GM19239 (cell line): ENCODE measurements at places on chromosomes 2 and 18.

GRCh38 chr18:36196238-36196995 lies 9.1 kb downstream of the MOCOS start:
- DNase-seq: no peak

DNA sequence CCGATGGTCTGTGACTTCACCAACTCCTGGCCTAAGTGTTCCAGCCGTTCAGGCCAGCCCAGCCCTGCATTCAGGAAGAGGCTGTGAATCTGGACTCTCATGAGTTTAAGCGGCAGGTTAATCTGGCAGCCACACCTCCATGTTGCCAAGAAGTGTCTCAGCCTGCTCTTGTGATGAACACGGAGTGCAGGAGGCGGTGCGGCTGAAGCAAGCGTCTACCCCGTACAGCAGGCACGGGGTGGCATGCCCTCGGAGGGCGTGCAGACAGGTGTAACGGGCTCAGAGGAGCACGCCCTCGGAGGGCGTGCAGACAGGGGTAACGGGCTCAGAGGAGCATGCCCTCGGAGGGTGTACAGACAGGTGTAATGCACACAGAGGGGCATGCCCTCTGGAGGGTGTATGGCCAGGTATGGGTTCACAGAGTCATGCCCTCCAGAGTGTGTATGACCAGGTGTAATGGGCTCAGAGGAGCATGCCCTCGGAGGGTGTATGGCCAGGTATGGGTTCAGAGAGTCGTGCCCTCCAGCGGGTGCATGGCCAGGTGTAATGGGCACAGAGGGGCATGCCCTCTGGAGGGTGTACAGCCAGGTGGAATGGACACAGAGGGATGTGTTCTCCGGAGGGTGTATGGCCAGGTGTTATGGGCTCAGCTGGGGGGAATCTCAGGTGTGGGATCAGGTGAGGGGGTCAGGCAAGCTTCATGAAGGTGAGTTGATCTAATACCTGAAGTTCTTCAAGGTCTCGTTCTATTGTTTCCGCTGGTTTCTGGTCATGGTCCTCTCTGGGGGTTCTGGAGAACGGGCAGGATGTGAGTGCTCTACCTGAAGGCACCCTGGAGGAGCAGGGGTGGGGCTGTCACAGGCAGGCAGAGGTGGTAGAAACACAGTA lies 22.6 kb downstream of the CROCC2 start:
- no peak for DNase-seq

DNA sequence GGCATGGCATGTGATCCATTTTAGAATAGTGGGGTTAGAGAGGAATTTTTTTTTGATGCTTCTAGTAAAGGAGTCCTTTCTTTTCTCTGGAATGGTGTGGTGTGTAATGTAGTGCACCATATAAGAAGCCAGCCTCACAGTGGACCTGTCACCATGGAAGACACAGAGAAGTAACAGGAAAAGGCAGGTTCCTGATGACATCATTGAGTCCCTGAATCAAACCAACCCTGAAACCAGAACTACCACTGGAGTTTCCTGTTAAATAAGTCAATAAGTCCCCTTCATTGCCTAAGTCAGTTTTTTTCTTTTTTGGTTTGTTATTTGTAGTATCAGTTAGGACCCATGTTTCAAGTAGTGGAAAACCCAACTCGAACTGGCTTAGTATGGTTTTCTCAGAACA lies 11.9 kb downstream of the ADCYAP1 start:
- no peak for DNase-seq

GRCh38 chr18:3411854-3412268 lies 38.1 kb upstream of the TGIF1 start:
- no peak for DNase-seq

GRCh38 chr18:70335892-70336726 lies 47.3 kb downstream of the SOCS6 start:
- no peak for DNase-seq

- no peak for DNase-seq
These were observed 42.9 kb downstream of the ZNF385B start for GRCh38 chr2:179818546-179818945.

DNA sequence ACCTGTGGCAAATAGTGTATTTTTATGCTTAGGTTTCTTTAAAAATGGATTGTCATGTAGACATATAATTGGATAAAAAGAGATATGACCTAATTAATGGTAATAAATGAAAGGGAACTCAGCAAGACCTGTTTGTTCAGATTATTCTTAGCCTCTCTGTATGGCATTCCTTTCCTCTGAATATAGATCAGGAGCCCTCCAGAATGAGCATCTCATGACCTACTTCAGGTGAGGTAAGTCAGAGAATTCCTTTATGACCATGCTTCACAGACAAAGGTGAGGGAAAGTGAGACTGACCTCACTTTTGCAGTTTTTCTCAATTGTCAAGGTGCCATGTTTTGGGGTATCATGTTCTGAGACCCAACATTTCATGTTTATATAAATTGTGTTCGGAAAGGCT lies 1744.3 kb upstream of the PIK3C3 start:
- no peak for DNase-seq

DNA sequence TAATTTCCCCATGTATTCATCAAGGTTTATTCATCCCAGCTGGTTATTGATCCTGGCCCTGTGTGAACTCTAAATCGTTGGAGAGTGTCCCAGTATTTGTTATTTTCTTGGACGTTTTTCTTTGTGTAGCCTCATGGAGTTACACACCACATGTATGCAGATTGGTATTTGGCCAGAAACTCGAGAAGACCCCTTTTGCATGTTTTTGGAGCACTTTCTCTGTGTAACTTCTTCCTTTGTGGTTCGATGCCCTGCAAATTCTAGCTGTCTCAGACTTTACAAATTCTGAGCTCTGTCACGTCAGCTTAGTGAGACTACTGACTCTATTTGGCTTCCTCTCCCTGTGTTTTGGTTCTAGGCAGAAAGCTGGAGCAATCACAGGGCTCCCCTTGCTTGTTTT lies 198.7 kb downstream of the MCFD2 start:
- DNase-seq: no peak

- no peak for DNase-seq
These were observed 53.1 kb downstream of the MTCL1 start for GRCh38 chr18:8758466-8758865.

- DNase-seq: no peak
These were observed 297.6 kb downstream of the CDCA7 start for GRCh38 chr2:173652311-173652710.

- no peak for DNase-seq
These were observed 125.5 kb downstream of the MC4R start for GRCh38 chr18:60247103-60247502.

- DNase-seq: no peak
These were observed 50.9 kb upstream of the CD226 start for GRCh38 chr18:69998523-69998987.

DNA sequence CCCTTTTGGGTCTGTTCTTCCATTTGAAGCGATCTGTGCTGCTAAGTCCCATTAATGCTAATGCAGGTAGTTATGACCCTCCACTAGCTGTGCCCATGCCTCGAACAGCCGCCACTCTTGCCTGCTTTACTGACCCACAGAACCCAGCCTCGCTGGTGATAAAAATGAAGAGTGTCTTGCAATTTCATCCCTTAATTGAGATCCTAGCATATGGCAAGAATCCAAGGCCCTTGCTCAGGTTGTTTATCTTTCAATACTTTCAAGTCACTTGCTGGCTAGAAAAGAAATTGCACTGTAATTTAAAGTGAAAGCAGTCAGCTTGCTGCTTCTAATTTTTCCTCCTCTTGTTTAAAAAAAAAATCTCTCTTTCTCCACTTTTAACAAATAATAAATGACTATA lies 73.6 kb downstream of the ZNF521 start:
- no peak for DNase-seq

DNA sequence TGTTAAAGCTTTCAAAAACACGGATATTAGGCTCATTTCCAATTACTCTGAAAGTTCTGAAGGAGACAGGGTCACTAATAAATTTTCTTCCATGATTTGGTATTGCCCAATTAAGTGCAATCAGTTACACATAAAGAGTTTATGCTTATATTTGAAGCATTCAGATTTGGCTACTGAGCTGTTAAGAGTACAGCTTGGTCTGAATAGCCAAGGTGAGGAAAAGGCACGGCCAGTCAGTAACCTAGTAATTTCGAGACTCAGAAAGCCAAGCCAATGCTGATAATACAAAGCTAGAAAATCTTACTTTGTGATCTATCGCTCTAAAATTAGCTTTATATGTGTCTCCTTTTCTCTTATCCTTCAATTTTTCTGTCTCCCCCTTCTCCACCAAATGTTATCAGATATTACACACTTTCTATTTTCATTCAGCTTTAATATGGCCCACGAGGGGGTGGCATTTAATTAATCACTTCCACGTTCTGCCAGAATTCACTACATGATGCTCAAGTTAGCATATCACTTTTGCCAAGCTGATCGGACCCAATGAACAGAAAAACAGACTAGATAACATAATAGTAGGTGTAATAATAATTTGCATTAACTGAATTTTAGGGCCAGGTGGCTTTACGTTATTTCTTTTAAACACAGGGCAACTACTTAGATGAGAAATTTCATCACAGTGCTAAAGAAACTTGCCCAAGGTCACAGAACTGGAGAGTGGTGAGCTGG lies 138.4 kb downstream of the TCF4 start:
- DNase-seq: no peak

- DNase-seq: no peak
These were observed 297.9 kb downstream of the RDH14 start for GRCh38 chr2:18262601-18263000.

DNA sequence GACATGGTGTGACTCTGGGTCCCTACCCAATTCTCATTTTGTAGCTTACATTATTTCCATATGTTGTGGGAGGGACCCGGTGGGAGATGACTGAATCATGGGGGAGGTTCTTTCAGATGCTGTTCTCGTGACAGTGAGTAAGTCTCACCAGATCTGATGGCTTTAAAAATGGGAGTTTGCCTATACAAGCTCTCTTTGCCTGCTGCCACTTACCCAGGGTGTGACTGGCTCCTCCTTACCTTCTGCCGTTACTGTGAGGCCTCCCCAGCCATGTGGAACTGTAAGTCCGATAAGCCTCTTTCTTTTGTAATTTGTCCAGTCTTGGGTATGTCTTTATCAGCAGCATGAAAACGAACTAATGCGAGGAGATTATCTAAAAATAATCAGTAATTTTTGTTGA lies 1683.2 kb upstream of the SLC39A10 start:
- no peak for DNase-seq

DNA sequence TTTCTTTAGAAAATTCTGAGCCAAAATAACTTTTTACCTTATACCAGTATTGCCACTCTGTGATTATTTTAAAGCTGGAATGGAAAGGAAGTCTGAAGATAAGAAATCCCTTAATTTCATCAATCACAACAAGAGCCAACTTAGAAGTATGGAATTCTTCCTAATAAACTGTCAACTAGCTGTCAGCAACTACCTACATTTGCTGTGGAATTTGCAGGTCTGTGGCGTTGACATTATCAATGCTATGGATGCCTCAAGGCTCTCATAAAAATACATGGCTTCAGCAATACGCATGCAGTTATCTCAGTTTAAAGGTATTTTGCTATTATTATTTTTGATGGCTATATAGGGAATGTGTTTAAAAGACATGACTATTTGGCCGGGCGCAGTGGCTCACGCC lies 108.5 kb downstream of the ABCA12 start:
- DNase-seq: no peak

- no peak for DNase-seq
These were observed 85.1 kb downstream of the GREB1L start for GRCh38 chr18:21327101-21327500.

- no peak for DNase-seq
These were observed 68.7 kb downstream of the FSIP2 start for GRCh38 chr2:185807351-185807750.

- no peak for DNase-seq
These were observed 274.3 kb upstream of the NRP2 start for GRCh38 chr2:205407984-205408383.

- DNase-seq: no peak
These were observed 39.1 kb downstream of the TMEFF2 start for GRCh38 chr2:192155511-192156118.

DNA sequence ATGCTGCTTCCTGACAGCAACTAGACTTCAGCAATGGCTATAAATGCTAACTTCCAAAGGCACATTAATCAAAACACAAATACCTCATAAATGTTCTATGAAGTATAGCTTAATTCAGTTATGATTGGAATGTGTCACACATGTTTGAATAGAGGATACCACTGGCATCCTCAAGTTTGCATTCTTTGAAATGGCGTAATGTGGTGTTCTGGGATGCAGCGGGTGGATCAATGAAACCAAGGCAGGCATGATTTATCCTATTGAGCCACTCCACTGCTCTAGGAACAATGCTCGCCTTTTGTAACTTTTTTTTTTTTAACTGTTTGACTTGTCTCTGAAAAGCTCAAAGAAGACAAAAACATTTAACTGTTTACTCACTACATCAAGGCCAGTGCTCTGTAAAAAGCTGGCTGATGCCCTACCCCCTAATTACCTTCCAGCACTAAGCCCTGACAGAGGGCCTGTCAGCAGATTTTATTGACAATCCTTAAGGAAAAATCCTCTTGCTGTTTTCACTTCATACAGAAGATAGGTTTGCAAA lies 278.8 kb upstream of the SESTD1 start:
- no peak for DNase-seq

DNA sequence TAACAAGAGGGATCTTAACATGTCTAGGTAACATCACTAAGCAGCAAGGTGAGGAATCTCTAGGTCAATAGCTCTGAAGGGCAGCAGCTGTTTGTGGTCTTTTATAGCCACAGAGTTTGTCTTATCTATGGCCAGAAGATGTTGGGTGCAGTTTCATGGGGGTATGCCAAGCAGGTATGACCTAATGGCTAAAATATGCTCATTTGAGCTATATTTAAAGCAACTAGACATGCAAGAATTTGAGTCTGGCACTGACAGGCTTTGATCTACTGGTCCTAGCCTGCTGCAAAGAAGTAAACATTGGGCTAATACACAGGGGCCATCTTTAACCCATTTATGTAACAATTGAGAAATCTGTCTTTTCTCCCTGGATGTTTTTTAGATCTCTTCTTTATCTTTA lies 13.9 kb upstream of the UGP2 start:
- DNase-seq: no peak

DNA sequence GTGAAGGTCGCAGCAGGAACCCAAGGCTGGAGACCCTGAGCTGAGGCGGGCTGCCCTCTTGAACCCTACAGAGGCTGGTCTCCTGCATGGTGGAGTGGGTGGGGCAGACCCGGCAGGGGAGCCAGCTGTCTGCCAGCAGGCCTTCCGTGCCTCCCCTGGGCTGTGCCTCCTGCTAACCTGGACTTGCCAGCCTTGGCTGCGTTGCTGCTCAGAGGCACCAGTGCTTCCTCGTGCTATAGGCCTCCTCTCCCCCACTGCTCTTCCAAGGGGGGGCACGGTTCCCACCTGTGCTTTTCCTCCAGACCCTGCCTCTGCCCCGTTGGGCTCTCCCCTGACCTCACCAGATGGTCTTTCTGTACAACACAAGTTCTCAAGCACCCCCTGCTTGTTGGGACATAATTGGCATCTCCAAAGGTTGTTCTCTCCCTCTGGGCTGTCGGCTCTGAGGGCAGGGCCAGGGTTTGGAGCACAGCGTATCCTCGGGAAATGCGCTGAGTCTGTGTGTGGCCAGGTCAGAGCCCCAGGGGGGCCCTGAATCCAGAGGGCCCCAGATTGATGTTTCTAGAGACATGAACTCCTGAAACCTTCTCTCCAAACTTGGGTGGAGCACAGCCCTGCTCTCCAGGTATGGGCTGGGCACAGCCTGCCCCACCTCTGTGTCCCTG lies 6.7 kb downstream of the ARHGEF4 start:
- no peak for DNase-seq

- DNase-seq: no peak
These were observed 94.2 kb downstream of the KCTD1 start for GRCh38 chr18:26454192-26454591.

GRCh38 chr2:33196700-33197099 lies 249.9 kb downstream of the LTBP1 start:
- DNase-seq: no peak

- no peak for DNase-seq
These were observed 365.2 kb downstream of the AKAIN1 start for GRCh38 chr18:4831791-4832375.
